ENCODE measurements at places on chromosomes 1 and 21.

- DNase-seq: no peak
These were observed 13.0 kb upstream of the BATF3 start for GRCh38 chr1:212712451-212713303.

DNA sequence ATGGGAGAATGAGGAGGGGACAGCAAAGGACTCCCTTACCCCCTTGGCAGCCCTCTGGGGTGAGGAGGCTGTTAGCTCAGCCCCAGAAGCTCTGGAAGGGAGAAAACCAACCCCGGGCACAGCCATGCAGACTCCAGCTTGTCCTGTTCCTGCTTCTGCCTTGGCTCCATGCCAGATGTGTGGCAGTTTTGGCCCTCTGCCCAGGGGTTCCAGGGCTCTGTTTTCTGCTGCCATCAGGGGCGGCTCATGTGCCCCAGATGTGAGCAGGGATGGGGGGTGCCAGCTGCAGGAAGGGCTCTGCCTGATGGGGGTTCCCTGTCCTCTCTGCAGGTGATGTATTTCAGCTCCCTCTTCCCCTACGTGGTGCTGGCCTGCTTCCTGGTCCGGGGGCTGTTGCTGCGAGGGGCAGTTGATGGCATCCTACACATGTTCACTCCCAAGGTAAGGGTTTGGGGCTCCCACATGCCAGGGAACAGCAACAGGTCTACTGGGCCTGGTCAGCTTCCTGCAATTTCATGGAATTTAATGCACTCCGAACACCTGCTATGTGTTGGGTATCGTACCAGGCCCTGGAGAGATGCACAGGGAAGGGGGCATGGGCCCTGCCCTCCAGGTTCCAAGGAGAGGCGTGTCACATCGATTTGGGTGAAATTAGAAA is 26.1 kb downstream of the SLC6A17 start:
- DNase-seq: no peak

GRCh38 chr1:154474802-154475201 is 27.2 kb upstream of the TDRD10 start:
- DNase-seq: peak; percentile 60

DNA sequence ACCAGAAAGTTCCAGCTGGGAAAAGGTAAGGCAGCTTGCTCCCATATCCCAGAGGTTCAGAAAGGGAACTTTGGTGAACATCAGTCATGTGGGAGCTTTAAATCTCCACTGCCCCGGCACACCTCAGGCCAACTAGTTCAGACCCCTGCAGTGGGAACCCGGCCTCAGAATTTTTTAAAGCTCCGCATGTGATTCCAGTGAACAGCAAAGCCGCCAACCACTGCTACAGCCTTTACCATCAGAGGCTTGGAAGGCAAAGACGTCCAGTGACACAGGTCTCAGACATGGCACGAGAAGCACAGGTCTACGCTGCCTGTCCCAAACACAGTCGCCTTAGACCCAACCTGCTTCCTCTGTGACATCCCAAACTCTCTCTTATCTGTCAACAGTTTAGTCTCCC is 31.0 kb downstream of the SETD4 start:
- no peak for DNase-seq

- DNase-seq: no peak
These were observed 221.8 kb downstream of the NTNG1 start for GRCh38 chr1:107362468-107363140.

GRCh38 chr1:38677756-38678155 is 181.8 kb downstream of the RRAGC start:
- no peak for DNase-seq

Measured in epithelial cell of prostate (primary cell).